ENCODE measurements at places on chromosomes 1 and 21.
A peak's percentile ranks its signal among the peaks of the same experiment; 100 is the strongest.

DNA sequence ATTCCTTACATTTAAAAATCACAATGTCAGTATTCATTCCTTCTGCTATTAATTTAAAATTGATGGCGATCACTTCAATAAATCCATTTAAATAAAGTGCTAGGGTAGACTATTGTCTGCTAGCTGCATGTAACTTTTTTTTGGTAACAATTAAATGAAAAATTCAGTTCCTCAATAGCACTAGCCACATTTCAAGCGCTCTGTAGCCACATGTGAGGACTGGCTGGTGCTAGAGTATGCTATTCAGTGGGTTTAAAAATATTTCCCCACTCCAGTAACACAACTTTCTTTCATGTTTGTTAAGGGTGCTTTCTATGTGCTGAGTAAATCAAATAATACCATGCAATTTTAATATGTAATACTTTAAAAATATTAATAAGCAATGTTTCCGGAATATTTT is 108.2 kb downstream of the LTN1 start:
- DNase-seq = peak; percentile 38

- peak; percentile 40 for DNase-seq
Measured at GRCh38 chr1:12709091-12709491, 6.8 kb upstream of the AADACL3 start.

GRCh38 chr1:92980732-92981647 is 19.7 kb upstream of the DIPK1A start:
- DNase-seq = no peak

- peak; percentile 78 for DNase-seq
Measured at GRCh38 chr21:31136891-31137290, 98.6 kb upstream of the KRTAP19-8 start.

DNA sequence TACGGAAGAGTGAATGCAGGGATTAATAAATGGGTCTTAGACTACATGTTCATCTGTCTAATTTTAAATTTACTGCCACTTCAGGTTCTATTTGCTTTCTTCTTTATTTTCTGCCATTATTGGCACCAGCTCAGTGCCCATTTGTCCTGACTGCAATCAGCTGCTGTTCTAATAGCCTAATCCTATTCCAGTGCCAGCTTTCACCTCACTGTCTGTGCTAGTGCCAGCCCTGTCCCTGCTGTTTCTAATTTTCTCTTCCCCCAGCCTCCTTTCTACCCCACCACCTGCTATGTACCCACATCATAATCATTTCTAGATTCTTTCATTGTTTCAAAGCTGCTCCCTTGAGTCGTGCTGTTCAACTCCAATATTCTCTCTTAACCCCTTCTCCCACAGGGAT is 86.4 kb downstream of the KCNK1 start:
- no peak for DNase-seq

DNA sequence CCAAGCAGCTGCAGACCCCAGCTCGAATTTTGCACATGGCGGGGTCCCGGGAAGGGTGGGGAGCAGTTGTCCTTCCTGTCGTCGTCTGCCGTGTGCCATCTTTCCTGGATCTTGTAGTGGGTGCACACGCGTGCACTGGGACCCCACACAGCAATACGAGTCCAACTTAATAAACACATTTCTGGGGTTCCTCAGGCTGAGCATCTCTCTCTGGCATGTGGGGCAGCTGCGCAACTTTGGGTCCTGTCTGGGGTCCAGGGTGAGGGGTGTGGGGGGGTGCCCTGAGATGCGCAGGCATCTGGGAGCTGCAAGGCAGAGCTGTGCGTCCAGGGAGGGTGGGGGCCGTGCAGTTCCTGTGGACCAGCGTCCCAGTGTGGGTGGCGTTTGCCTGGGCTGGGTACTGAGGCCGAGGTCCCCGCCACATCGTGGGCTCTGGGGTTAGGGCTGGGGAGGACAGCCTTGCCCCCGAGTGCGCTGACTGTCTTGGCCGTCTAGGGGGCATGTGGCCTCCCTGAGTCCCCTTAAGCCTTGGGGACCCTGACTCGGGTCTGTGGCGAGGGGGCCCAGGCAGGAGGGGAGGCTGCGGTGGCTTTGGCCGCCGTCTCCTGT is 652 bp upstream of the PLEKHN1 start:
- no peak for DNase-seq

DNA sequence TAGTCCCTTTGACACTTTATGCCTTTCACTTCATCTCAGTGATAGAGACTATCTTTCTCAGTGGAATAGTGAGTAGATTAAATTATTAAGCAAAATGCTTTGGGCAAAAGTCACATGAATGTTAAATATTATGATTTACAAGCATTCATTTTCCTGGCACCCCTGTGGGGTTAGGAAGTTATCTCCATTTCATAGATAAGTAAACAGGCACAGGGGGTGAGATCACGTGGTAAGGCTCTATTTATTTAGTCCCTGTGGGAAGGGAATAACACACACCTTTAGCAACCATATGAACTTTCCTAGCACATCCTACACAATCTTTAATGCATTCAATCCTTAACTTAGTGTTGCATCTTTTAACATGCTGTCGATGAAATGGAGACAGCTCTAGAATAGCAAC is 12.3 kb downstream of the PSMB2 start:
- no peak for DNase-seq

DNA sequence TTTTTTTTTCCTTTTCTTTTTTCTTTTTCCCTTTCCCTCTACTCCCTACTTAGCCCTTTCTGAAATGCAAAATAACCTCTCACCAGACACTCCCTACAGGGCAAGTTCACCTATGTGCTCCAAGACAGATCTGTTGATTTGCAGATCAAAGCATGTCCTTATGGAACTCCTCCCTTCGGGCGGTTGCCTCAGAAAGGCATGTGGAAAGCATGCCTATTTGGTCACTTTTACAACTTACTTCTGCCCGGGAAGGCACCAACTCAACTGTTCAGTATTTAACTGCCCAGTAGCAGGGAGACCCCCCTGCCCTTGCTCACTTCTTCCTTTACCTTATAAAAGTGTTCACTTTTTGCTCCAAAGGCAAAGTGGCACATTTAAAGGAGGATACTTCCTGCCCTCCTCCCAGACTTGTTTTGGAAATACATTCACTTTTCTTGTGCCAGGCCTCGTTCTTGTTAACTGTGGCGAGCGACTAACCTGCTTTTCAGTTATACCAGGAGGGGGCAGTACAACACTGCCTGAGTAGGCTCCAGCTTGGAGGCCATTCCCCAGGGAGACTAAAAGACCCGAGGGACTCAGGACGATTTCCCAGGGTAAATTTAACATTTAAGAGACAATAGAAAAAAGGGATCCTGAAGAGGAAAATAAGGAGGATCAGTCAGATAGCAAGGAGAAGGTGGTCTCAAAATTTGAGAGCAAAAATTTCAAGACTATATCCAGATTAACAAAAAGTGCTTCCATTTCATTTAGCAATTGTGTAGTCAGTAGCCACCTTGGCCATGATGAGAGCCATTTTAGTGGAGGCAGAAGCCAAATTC is 12.3 kb upstream of the SLAMF7 start:
- peak; percentile 84 for DNase-seq

DNA sequence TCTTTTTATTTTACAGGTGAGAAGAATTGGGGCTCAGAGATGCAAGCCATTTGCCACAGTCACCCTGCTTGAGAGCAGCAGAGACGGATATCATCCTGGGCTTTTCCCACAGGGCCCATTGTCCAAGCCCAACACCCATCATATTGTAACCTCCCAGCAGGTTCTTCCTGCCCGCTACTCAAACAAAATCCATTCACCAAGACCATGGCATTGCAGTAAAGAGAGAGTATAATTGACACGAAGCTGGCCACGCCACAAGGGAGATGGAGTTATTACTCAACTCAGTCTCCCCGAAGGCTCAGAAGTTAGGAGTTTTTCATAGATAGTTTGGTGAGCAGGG is 60.9 kb upstream of the KLHDC7A start:
- no peak for DNase-seq

DNA sequence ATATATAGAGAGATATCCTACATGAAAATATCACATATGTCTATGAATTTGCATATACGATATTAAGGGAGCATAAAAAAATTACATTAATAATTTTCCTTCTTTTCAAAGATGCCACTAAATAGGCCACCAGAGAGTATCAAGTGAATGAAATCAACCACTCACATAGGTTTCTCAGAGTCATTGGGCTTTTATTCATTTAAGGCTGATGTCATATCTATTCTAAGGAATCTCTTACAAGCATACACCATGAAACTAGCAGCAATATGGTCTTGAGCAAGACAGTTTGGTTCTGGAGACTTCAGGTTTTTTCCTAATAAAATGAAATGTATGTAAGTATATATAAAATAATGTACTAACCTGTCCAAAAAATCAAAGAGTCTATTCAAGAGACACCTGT is 420.4 kb downstream of the PLA2G4A start:
- DNase-seq = no peak

DNA sequence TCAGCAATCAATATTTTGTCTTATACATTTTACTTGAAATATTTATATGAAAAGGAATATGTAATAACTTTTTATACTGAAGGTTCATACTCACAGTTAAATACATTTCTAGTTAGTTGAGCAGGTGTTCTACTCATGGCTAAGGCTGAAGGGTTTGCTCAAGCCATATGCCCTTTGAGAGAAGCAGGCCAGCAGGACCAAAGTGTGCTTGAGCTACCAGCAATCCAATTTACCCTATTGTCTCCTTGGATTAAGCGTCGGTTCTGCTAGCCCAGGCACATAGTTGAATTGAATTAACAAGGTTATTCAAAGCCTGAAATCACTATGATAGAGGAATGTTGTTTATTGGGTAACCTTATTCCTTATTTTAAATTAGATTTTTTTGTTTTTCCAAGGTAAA is 151.5 kb upstream of the BACE2 start:
- DNase-seq = no peak

DNA sequence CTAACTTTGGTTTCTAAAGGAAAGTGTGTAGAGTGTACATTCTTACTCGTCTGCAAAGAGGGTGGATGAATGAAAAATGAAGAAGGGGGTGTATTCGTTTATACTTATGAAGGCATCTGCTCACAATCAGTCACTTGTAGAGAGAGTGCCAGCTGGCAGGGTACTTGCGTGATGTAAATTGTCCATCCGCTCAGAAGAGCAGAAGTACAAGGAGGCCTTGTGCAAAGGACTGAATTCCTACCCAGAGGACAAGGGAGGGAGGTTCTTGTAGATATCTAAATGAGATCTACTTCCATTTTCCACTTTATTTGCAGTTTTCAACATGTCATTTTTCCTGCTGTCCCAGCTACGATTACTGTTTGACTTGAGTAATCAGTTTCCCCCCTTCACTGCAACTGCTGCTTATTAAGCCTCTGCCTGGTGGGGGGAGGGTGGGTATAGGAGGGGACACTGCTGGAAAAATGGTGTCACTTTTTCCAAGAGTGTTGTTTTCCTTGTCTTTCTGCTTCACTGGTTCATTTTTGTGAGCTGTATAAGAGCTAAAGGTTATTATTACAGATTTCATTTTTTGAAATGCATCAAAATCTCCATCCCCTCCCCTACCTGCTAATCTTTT is 67.3 kb downstream of the LAMC1 start:
- DNase-seq = no peak

DNA sequence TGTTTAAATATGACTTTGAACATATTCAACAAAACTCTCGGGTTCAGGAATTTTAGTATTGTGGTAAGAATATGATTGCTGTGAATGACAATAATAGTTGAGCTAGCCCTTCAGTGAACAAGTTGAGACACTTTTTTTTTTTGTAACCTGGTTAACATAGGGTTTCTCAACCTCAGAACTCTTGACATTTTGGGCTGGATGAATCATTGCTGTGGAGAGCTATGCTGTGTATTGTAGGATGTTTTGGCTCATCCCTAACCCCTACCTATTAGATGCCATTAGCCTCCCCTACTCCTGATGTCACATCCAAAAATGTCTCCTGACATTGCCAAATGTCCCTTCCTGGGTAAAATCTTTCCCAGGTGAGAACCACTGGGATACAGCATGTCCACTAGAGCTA is 113.7 kb downstream of the RUNX1 start:
- DNase-seq = no peak

All from HL-60 (cell line).